ENCODE measurements at places on chromosomes 11 and 22.

- no peak for DNase-seq
These were observed 2.5 kb upstream of the OR5M11 start for GRCh38 chr11:56545531-56545930.

GRCh38 chr22:23067691-23068090 lies 2.6 kb upstream of the GNAZ start:
- no peak for DNase-seq

DNA sequence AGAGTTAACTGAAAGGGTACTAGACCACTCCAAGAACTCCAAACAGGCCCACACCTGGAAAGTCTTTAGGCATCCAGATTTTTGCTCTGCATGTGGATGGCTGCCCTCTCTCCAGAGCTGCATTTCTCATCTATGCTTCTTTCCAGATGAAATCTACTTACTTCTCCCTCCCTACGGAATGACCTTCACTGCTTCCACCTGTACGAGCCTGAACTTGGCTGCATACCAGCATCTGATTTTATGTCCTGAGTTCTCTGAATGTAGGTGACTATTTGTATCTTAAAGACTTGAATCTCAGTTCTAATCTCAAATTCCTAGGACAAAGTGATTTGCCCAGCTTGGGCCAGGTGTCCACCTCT lies 13.3 kb downstream of the CELF1 start:
- peak; percentile 9 for DNase-seq

DNA sequence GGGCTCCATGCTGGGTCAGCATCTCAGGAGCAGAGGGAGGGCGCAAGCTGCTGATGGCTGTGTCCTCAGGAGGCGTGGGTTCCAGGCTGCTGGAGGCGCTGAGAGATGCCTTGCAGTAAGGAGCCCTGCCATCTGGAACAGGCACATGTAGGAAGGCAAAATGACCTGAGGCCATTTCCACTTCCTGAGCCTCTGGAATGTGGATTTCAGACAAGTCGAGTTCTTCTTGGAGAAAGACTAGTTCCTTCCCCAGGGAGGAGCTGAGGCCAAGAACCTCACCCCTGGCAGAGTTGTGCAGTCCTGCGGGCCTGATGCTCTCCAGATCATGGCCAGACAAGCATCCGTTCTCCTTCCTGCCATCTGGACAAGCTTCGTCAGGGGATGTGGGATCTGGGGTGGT lies 19.3 kb downstream of the HPS4 start:
- DNase-seq: no peak

GRCh38 chr11:116257092-116257491 lies 515.7 kb downstream of the BUD13 start:
- DNase-seq: no peak

- DNase-seq: peak; percentile 74
These were observed 140.8 kb downstream of the SNX19 start for GRCh38 chr11:130775306-130776060.

DNA sequence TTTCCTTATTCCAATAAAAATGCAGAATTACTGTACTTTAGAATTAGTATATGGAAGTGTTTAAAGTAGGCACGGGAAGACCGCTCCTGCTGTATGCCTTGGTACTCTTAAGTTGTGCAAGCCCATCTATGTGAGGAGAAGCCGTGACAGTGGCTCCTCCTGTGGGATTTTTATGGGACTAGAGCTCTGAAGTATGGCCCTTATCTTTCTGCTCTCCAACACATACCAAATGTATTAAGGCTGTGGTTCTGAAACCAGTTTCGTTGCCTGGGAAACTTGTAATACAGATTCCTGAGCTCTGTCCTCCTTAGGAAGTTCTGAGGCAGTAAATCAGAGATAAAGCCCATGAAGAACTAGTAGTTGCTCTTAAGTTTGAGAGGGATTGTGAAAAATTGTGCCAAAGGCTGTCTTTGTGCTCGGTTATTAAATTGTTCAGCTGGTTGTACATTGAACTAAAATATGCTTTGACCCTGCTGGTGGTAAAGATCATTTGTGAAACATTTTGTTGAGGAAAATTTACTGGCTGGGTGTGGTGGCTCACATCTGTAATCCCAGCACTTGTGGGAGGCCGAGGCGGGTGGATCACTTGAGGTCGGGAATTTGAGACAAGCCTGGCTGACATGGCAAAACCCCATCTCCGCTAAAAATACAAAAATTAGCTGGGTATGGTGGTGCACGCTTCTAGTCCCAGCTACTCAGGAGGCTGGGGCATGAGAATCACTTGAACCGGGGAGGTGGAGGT lies 29.3 kb downstream of the RTN3 start:
- DNase-seq: no peak

GRCh38 chr11:131658952-131659351 lies 288.5 kb downstream of the NTM start:
- no peak for DNase-seq

DNA sequence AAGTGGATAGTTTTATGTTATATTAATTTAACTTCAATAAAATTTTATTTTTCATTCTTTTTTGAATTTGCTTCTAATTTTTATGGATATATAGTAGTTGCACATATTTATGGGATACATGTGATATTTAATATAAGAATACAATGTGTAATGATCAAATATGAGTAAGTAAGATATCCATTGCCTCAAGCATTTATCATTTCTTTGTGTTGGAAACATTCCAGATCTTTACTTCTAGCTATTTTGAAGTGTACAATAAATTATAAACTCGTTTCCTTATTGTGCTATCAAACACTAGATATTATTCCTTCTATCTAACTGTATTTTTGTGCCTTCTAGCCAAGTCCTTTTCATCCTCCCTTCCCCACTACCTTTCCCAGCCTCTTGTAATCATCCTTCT lies 17.0 kb downstream of the EXPH5 start:
- no peak for DNase-seq

GRCh38 chr11:126501641-126502040 lies 146.2 kb downstream of the ST3GAL4 start:
- no peak for DNase-seq

DNA sequence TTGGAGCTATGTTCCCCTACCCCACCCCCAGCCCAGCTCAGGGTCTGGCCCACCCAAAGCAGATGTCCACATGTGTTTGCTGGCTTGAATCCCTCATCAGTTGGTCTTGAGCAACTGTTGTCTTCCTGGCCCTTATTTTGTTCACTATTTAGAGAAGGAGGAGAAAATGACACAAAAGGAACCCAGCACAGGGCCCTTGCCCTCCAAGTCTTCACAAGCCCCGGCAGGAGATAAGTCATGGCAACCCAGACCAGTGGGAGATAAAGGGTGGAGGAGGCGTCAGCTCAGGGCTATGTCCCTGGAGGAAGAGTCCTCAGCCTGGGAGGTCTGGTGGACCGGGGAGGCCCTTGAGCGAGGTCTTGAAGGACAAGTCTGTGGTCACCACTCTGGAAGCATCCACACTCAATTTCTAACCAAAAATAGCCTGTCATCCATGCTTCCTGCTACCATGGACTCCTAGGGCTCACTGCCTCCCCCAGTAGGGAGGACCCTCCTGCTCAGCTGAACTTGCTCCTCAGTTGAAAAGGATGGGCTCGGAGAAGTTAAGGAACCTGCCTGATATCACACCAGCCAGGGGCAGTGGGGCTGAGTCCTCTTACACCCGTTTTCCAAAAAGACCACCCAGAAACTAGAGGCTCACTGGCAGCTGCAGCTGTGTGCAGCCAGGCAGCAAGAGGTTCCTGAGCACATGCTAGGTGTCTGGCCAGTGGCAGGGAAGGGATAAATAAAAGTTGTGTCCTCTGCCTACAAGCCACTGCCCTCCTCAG lies 1.8 kb upstream of the RAB3IL1 start:
- DNase-seq: no peak

DNA sequence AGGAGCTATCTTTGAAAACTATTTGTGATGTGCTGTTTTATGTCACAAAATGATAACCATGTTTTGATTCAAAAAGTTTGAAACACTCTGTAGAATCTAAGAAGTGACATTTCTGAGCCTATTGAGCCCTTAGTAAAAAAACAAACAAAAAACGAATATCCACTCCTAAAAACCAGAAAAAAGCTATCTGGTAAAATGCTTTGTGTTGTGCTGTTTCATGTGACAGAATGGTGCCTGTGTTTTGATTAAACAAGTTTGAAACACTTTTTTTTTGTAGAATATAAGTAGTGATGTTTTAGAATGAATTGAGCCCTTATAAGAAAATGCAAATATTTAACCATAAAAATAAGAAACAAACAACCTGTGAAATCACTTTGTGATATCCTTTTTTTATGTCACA lies 105.2 kb upstream of the VPREB1 start:
- no peak for DNase-seq

DNA sequence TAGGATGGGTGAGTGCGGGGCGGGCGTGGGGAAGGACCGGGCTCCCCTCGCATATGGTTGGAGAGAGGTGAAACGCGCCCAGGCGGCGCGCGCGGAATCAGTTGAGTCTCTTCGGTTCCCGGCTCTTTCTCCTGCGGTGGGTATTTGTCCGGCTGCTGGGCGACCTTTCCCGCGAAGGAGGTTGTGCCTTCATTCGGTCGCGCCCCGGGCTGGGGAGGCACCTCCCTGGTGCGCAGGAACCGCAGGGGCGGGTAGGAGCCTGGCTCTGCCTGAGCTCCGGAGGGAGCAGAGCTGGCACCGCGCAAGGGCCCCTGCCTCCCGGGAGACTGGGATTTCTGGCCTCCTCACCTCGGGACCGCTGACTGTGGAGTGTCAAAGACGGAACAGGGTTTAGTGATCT lies 27.5 kb downstream of the SAA4 start:
- no peak for DNase-seq

- peak; percentile 87 for DNase-seq
These were observed 429 bp downstream of the SLC39A13 start for GRCh38 chr11:47408598-47409439.

GRCh38 chr11:26620282-26621045 lies 48.4 kb upstream of the MUC15 start:
- peak; percentile 45 for DNase-seq

DNA sequence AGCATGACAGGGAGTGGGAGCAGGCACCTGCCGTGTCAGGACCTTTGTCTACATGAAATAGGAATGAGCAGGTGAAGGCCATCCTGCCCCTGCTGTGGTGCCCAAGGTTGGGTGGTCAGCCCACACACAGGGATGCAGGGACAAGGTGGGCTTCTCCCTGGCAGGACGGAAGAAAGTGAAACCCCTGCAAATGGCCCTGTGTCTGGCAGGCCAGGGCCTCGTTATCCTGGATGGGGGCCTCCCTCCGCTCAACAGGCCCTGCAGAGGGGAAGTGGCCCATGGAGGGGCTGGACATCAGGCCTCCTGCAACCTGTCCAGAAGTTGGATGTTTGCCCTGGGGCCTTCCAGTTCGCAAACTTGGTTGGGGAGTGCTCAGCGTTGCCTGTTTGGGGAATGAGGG lies 14.9 kb downstream of the TOB2 start:
- no peak for DNase-seq

- DNase-seq: no peak
These were observed 63.8 kb downstream of the CYB5R2 start for GRCh38 chr11:7609521-7609920.

DNA sequence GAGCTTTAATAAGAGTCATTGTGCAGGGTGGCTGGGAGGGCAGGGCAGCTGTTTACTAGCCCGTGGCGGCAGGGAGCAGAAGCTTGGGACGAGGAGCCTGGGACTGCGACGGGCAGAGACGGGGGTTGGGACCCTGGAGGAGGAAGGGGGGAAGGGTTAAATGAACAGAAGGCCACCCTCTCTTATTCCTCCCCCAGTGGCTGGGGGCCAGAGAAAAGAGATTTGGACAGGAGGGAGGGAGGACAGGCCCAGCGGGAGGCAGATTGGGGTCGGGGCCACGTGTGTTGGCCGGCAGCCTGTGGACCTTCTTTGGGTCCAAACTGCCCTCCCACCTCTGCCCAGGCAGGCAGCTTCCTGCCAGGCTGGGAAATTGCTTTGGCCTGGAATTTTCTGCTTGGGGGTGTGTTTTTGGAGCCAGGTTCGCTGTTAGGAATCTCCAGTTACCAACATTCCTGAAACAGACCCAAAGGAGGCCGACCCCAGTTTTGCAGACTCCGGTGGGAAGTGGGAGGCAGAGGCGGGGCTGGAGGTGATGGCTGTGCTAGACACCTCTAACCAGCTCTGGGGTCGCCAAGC lies 50.2 kb downstream of the APOL3 start:
- DNase-seq: no peak

- DNase-seq: no peak
These were observed 14.8 kb downstream of the PPFIBP2 start for GRCh38 chr11:7528514-7529049.

DNA sequence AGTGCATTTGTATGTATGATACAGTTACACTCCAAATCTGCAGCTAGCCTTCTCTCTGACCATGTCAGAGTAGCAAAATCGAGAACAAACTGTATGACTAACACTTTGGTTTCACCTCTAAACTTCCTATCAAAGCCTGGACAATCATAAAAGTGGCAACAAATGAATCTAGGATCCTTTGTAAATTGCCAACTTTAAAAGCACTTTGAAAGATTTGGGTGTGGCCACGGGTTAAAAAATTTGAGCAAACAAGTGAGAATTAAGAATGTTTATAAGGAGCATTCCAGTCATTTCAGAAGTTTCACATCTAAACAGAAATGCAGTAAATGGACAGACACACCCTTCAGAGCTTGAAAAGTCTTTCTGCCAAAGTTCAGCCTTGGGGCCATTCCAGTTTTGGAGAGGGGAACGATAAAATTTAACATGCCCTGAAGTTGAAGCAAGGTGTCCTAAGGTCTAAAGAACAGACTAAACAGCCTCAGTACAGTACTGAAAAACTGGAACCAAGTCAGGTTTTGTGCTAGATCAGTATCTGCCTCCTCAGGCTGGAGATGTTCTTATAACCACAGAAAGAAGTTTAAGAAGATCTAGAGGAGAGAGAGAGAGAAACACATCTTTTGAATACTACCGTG lies 181.9 kb upstream of the BDNF start:
- no peak for DNase-seq

GRCh38 chr11:34564807-34565241 lies 51.2 kb upstream of the ELF5 start:
- no peak for DNase-seq

DNA sequence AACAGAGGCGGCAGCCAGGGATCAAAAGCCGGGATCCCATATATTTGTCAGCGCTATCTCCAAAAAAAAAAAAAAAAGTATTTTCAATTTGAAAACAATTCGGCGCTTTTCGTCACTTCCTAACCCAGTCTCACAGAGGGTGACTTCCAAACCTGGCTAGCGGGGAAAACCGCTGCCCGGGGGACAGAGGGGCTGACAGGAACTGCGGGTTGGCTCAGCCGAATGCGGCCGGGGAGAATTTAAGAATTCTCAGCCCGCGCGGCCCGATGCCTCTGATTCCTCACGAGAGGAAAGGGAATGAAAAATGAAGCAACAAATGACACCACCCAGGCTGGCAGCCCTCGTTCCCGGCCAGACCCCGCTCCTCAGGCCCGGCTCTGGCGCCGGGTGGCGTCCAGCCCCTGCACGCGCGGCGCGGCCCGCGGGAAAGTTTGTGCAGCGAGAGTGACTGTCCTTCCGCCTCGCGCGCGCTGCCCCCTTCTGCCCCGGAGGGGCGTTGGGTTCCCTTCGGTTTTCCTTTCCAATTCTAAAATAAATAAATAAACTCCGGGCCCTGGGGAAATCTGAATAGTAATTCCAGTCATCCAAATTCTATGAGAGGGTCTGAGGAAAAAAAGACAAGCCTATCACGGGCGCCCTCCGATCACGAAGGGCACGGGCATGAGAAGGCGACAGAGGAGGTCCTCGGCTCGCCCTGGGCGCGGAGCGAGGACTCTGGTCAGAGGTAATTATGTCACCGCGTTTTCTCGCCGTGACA lies 4.8 kb upstream of the PAX6 start:
- no peak for DNase-seq

Measured in RWPE1 (cell line).